ENCODE measurements at places on chromosomes 12 and 14.

- DNase-seq, result no peak
Measured at GRCh38 chr12:12613344-12613743, 1.7 kb downstream of the CREBL2 start.

DNA sequence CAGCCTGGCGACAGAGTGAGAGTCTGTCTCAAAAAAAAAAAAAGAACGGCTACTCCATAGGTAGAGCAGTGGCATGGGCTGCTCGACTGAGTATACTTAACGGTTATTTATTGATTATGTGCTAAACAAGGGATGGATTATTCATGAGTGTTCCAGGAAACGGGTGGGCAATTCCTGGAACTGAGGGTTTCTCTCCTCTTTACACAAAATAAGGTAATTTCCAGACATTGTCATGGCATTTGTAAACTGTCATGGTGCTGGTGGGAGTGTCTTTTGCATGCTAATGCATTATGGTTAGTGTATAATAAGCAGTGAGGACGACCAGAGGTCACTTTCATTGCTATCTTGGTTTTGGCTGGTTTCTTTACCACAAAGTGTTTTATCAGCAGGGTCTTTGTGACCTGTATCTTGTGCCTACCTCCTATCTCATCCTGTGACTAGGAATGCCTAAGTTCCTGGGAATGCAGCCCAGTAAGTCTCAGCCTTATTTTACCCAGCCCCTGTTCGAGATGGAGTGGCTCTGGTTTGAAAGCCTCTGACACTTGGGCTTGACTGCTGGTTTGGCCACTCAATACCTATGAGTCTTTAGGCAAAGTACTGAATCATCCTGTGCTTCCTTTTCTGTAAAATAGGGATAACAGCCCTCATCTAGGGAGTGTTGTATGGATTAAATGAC is 3.2 kb downstream of the DGLUCY start:
- no peak for DNase-seq

DNA sequence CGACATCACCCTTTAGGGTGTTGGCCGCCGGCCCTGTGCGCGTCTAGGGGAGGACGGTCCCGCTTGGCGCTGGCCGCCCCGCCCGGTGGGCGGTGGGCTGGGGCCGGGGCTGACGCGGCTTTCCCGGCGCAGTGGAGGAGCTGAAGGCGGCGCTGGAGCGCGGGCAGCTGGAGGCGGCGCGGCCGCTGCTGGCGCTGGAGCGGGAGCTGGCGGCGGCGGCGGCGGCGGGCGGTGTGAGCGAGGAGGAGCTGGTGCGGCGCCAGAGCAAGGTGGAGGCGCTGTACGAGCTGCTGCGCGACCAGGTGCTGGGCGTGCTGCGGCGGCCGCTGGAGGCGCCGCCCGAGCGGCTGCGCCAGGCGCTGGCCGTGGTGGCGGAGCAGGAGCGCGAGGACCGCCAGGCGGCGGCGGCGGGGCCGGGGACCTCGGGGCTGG is 3.6 kb downstream of the TNFAIP2 start:
- no peak for DNase-seq

DNA sequence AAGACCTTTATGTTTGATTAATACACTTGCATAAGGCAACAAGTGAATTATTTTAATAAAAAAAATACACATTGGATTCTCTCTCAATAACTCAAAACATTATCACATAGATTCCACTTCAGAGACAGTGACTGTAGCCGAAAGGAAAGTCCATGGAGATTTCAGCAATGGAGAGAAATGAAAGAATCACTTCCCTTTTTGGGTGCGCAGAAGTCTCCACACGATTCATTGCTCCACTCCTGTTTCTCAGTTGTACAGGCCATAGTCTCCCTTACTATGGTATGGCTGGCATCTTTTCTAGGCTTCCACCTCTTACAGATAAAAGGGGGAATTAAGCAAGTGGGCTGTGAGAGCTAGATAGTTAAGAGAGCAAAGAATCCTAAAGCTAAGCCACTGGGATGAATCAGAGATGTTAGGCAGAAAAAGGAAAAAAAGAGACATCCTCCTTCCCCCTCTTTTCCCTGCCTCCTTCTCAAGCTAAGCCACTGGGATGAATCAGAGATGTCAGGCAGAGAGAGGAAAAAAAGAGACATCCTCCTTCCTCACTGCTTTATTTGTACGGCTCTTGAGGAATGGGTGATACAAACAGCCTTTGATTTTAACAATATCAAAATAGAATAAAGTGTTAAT is 16.3 kb downstream of the ST8SIA1 start:
- DNase-seq, result no peak

DNA sequence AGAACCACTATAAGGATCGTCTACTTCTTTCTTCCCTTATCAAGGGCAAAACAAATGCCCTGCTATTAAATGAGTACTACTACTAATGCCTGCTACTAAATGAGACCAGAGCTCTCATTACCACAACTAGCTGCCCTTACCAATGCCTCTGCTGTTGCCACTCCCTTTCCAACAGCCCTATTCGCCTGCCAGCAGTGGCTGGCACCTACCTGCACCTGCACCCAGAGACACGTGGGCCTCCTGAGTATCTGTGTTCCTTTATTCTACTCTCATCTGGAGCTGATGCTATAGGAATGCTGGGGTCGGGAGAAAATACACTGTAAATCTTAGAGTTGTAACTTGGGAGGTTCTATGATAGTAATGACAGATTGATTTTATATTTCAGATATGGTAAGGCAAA is 174.7 kb downstream of the SLC2A13 start:
- no peak for DNase-seq

DNA sequence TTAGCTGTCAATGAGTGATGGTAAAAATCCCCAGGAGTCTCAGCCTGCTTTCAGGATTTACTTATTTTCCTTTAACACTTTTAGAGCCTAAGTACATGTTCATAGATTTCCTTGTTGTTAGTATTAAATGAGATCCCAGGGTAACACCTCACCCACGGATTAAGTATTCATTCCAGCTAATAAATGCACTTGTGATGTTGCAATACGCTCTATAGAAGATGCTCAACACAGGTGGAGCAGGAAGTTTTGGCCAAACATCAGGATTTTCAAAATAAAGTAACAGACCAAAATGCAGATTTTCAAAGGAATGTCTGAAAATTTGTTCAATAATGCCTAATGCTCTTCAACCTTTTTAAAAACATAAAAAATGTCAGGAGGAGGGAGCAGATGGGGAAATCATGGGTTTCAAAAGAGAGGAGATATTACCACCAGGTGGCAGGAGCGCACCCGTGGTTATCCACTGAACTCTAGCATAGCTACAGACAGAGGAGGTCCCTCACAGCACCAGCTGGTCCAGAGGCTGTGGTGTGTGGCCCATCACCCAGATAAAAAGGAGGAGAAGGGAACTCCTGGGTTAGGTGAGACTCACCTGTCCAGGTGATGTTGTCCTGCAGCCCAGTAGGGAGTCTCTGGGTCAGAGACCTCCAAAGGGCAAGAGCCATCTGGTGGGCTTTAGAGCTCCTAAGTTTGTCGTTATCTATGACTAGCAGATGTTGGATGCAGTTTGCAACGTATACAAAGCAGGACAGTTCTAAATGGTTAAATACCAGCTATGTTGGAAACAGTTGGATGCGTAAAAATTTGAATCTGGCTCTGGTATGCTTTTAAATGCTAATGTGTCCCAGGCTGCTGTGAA is 1158.4 kb upstream of the TMEM132C start:
- DNase-seq, result peak; percentile 22

DNA sequence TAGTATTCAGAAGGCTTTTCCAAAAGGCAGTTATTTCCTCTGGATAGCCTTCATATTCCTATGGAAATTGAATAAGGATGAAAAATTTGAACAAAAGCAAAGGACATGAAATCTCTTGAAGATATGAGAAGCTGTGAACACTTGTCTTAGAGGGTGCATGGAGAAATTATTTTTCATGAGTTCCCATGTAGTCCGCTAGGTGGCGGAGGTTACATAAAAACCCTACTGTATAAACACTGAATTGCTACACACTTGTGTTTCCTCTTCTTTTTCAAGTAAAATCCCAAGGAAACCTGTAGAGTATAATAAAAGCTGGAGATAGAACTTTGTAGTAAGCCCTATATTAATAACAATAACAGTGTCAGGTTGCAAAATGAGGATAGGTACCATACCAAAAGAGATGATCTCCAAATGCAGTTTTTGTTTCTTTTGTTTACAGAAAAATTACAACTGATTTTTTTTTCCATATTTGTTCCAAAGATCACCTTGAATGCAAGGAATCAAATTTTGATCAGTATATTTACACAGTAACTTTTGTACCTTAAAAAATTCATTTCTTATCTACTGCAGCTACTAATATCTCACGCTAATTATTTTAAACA is 37.8 kb upstream of the OR4E1 start:
- DNase-seq, result no peak
